ENCODE measurements at places on chromosomes 4 and X.

GRCh38 chr4:170497689-170498088 lies 407.9 kb upstream of the AADAT start:
- no peak for DNase-seq

DNA sequence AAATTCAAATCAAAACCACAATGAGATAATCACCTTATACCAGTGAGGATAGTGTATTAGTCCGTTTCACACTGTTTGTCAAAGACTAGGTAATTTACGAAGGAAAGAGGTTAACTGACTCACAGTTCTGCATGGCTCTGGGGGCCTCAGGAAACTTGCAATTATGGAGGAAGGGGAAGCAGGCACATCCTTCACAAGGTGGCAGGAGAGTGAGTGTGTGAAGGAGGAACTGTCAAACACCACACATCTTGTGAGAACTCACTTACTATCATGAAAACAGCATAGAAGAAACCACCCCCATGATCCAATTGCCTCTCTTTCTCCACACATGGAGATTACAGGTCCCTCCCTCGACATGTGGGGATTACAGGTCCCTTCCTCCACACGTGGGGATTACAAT lies 54.7 kb upstream of the TRPC5 start:
- DNase-seq, result no peak

DNA sequence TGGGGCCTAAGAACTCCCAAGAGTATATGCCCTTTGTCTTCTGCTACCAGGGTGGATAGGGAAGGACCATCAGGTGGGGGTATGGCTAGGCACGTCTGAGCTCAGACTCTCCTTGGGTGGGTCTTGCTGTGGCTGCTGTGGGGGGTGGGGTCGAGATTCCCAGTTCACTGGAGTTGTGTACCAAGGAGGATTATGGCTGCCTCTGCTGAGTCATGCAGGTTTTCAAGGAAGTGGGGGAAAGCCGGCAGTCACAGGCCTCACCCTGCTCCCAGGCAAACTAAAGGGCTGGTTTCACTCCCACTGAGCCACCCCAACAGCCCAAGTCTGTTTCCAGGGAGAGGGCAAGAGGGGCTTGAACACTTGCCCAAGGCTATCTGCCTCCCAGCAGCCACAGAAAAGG lies 249.7 kb downstream of the NR3C2 start:
- no peak for DNase-seq

DNA sequence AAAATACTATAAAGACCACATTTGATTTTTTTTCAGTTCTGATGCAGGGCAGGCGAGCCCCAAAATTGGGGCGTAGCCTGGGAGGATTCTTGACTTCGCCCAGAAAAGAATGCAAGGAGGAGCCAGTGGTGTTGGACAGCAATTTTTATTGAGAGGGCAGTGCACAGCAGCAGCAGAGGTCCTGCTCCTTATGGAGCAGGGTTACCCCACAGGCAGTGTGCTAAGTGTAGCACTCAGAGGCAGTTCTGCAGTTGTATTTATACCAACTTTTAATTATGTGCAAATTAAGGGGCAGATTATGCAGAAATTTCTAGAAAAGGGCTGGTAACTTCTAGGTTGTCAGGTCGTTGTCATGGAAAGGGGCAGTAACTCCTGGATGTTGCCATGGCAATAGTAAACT lies 69.9 kb downstream of the GASK1B start:
- DNase-seq, result peak; percentile 49

- DNase-seq, result no peak
These were observed 136.4 kb upstream of the PLAC1 start for GRCh38 chrX:134794692-134795091.

DNA sequence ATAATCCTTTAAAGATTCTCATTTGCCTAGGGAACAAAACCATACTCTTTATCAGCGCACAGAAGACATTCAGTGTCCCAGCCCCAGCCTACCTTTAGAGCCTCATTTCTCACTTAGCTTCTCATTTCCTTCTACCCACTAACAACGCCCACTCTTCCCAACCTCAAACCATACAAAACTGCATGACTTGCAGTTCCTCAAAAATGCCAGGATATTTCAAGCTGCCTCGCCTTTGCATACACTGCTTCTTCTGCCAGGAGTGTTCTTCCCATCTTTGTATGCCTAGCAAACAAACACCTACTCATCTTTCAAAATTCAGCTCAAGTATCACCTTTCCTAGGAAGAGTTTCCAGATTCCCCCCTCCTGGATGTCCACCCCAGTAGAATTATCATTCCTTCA lies 129.9 kb upstream of the ADGRL3 start:
- DNase-seq, result no peak

DNA sequence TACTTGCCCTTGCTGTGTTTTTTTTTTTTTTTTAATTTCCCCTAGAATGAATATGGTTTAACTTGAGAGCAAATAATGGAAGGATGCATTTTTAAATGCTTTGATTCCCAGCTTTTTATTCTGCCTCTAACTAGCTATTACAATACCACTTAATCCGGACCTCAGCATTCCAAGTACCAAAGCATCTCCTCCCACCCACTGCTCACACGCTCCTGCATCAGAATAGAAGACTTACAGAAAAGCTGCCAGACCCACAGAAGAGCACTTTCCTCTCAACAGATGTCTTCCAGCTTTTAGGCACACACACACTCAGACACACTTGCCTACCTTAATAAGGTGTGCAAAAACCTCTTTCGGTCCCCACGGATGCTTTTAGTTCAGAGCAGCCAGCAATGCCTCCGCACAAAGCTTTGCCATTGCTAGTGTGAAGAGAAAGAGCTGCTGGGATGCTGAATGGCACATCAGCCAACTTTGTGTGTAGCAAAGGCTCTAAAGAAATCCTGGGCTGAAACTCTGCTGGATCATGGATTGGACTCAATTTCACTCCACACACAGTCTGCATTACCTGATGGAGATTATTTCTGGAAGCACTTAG lies 1056.2 kb downstream of the DMD start:
- DNase-seq, result no peak

- no peak for DNase-seq
These were observed 49.4 kb downstream of the NSG1 start for GRCh38 chr4:4436244-4436823.

GRCh38 chr4:154344686-154345085 lies 146.9 kb downstream of the DCHS2 start:
- DNase-seq, result peak; percentile 70

DNA sequence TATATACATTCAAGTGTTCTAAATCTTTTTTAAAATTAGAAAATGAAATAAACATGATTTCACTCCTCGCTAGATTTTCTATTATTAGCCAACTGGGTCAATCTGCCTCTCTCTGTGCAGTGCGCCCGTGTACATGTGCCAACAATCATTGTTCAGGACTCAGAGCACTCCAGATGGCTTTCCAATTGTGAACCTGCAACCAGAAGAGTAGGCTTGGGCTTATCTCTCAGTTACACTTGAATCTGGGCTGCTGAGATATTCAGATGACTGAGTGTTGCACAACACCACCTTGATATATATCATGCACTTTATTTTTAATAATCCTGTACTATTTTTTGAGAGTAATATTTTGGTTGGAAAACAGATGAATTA lies 184.0 kb upstream of the FSTL5 start:
- no peak for DNase-seq

GRCh38 chr4:82421796-82422560 lies 8.3 kb downstream of the HNRNPDL start:
- no peak for DNase-seq

DNA sequence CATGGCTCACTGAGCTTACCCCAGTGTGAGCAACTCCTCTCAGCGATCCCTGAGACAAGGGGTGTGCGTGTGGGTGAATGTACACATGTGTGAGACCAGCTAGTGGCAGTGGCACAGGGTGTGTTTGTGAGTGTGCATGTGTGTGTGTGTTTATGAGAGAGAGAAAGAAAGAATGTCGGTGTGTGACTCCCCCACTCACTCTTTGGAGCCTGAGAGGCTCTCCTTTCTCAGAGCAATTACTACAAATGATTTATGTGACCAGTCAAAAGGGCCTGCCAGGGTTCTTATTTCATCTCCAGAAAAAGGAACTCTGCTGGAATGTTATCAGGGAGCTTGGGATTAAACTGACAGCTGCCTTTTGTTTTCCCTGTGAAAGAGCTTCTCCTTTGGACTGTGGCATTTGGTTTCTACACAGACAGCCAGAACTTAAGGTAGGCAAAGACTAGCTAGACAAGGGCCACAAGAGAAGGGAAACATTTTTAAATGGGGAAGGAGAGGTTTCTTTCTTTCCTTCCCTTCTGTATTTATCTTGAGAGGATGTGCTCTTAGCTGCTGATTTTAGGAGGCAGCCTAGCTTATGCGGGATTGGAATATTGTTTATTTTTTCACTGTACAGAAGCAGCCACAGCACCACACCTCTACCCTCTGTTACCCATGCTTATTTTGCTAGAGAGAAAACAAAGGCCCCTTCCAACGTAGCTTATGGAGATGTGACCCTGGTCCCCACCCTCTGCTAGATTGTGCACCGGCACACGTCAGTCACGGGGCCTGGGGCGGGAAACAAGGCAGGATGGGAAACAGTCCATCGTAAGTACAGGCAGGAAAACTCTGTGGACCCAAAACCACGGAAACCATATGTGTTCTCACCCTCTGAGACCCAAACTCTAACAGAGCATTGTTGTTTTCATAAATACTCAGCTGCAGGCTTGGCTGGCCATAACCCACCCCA lies 143.5 kb downstream of the MGST2 start:
- no peak for DNase-seq

GRCh38 chr4:139286186-139286698 lies 6.2 kb upstream of the MGARP start:
- DNase-seq, result no peak

- no peak for DNase-seq
These were observed 56.6 kb upstream of the MXD4 start for GRCh38 chr4:2318476-2318875.

DNA sequence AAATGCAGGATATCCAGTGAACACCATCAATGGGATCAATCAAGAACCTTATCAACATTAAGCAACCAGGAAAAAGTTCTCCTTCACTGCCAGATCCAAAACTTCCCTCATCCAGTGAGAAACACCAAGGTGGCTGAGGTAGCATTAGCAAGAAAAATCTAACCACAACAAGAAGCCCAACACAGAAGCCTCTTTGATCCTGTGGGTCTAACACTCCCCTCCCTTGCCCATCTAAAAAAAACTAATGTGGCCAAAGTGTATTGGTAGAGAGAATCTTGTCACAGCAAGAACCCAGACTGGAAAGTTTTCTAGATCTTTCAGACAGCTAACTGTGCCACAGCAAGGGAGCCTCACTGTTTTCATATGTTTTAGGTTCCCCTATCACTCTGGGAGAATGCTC lies 558.0 kb downstream of the STPG2 start:
- no peak for DNase-seq

GRCh38 chr4:139770361-139770760 lies 104.7 kb downstream of the MGST2 start:
- DNase-seq, result no peak

GRCh38 chr4:184807797-184808712 lies 17.7 kb downstream of the ACSL1 start:
- peak; percentile 46 for DNase-seq

DNA sequence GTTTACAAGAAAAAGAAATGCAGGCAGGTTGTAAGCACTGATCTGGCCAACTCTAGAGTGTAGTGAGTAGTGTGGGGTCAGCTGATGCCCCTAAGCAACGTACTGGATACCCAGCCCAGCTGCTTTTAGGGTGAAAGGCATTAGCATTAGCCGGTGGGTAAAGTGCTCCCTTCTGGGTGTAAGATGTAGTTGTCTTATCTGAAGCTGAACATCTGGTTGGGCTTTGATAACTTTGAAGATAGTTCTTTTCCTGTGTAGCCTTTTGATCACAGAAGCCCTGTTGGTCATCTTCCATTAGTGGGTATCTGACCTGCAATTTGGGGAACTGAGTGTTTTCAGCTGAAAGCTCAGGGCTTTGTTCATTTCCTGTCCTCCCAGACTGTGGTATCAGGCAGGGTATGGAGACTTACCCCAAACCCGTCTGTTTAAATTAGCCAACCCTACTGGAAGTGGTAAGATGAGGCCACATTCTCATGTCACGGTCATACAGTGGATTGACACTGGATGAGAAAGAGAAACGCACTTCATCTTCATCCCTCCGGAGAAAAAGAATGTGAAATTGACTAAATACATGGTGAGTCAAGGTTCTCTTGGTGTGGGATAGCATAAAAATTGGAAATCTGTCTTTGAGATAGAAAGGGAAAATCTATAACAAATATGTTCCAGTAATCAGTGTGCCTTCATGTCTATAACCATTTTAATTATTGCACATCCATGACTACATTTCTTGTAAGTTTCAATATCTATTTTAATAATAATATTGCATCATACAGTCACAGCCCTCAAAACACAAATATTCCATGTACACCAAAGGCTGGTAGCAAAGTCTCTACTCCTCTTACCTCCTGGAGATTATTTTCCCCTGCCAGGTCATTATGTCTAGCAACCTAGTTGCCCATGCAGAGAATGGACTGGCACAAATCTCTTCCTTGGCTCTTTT lies 8.7 kb downstream of the RHOH start:
- peak; percentile 24 for DNase-seq

- no peak for DNase-seq
These were observed 113.4 kb downstream of the PACRGL start for GRCh38 chr4:20813700-20814099.

DNA sequence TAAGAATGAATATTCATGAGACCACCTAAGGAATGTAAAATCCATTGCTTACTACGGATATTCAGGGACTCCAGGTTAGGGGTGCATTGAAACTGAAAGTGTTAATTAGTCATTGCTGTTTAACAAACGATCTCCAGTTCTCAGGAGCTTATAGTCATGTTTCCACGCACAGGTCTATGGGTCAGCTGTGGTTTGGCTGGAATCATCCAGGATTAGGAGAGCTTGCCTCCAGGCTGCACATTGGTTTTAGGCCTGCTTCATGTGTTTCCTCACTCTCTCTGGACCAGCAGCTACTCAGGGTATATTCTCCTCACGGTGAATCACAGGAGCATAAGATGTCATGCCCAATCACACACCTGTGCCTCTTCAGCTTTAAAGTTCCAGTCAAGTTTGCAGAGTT lies 98.9 kb downstream of the ATXN3L start:
- no peak for DNase-seq

GRCh38 chr4:2076908-2077536 lies 17.9 kb downstream of the NAT8L start:
- DNase-seq, result no peak

- DNase-seq, result peak; percentile 84
These were observed 104.1 kb downstream of the ASB9 start for GRCh38 chrX:15165832-15166231.

GRCh38 chr4:109231331-109231730 lies 71.1 kb downstream of the COL25A1 start:
- no peak for DNase-seq

DNA sequence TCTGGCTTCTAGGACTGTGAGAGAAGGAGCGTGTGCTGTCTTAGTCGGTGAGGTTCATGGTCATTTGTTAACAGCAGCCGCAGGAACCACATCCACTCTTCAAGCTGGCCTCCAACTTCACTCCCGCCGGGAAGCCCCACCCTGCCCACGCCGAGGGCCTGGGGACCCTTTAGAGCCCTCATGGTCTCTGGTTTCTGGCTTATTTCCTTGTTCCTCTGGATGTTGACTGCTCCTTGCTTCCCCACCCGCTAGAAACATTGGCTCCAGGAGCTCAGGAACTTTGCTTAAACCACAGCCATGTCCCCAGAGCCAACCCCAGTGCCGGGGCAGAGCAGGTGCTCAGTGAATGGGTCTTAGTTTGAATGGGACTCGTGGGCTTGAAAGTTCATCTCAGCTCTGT lies 40.8 kb downstream of the HTRA3 start:
- no peak for DNase-seq

GRCh38 chr4:178595500-178596138 lies 1153.4 kb upstream of the AGA start:
- DNase-seq, result no peak
